ENCODE measurements at places on chromosomes 4 and X.

DNA sequence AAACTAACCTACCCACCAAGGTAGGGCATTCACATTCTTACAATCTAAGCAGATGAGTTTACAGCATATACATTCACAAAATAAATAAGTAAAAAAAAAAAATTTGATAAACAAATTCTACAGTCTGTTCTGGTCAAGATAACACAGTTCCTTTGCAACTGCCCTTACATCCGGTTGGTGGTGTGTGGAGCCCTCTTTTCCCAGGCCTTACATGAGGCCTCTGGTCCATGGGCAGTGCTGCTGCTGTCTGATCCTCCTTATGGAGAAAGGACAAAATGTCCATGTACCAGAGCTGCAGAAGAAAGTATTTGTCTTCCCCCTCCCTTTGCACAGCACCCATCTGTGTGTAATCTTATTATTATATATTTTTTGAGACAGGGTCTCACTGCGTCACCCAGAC, 2.2 kb upstream of the SEPTIN11 start:
- no peak for DNase-seq

- DNase-seq, result no peak
These were observed 157.9 kb upstream of the SLC7A11 start for GRCh38 chr4:138400066-138400465.

GRCh38 chrX:28010875-28011274, 29.6 kb upstream of the DCAF8L1 start:
- no peak for DNase-seq

DNA sequence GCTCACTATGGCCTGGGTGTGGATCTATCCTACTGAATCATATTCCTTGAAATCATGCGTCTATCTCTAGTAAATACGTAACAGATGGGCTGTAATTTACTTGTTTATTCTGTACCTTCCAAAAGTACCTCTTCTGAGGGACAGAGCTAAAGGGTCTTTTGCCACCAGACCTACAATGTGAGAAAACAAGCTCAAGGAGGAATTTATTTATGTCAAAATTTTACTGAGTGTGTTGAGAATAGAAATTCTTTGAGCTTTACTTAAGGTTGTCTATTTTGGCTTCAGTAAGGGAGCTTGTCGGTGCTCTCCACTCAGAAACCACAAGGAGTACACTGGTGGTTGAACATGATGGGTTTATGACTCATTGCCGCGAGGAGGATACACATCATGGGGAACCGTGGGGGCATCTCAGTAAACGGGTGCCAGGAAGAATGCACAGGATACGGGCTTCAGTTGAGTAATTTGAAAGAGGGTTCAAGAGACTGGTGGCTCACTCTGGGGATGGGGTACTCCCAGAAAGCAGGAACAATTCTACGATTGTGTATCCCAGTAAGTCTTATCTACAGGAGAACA, 3.0 kb downstream of the ANK2 start:
- no peak for DNase-seq

GRCh38 chr4:21384609-21385008, 564.0 kb downstream of the KCNIP4 start:
- DNase-seq, result no peak

GRCh38 chr4:48944756-48945241, 38.2 kb upstream of the OCIAD2 start:
- peak; percentile 16 for DNase-seq

GRCh38 chr4:17552427-17552826, 24.6 kb upstream of the LAP3 start:
- peak; percentile 60 for DNase-seq

GRCh38 chr4:141647966-141648365, 11.6 kb downstream of the IL15 start:
- no peak for DNase-seq

DNA sequence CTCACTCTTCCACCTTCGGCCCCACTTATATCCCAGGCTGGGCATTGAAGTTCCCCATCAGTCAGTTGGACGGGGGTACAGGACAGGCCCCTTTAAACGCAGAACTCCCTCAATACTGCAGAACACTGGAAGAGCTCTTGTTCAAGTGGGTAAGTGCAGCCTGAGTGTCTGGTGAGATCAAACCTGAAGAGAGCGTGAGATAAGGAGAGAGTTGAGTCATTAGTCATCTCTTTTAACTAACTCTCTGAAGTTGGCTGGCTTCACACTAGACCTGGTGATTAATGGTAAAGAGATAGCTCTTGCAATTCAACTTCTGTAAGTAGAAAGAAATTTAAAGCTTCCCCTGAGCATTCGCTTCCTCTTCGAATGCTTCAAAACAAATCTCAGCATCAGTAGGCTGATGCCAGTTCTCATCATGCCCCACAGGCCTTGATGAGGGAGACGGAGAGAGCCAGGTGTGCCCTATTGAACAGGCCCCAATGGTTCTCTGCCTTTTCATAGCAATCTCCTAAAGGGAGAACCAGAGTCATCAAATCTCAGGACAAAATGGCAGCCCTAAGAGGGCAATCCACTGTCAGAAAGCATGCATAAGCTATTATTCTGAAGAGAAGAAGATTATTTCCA, 41.0 kb upstream of the JADE1 start:
- DNase-seq, result no peak

DNA sequence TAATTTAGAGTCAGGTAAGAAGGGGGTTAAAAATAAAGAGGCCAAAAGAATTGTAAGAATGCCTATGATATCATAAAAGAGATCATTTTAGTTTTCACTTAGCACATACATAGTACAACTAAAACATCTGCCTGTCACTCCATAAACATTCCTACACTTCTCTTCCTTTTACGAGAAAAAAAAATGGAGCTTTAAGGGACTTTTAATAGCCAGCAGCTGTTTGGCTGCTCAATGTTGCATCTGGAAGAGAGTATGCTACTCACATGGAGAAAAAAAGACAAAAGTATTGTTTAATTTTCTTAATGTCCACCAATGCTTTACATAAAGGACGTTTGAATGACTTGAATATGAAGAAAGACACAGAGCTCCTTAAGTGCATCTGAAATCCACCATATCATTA, 48.7 kb upstream of the TNIP3 start:
- no peak for DNase-seq

DNA sequence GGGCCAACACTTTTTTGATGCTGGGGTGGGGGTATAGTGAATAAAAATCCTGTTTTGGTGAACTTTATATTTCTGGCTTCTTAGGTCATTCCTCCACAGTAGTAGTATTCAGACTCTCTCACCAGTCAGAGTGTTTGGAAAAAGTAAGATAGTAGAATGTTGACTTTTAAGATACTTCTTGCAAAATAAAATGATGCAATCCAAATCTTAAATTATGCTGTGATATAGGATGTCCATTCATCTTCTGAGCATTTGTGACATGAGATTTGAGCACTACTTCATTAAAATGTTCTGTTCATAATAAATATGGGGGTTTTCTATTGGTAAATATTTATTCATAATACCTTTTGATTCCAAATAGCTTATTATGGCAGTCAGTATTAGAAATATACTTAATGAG, 70.1 kb downstream of the BMP2K start:
- DNase-seq, result no peak

GRCh38 chrX:131477498-131477897, 66.4 kb upstream of the OR13H1 start:
- no peak for DNase-seq

DNA sequence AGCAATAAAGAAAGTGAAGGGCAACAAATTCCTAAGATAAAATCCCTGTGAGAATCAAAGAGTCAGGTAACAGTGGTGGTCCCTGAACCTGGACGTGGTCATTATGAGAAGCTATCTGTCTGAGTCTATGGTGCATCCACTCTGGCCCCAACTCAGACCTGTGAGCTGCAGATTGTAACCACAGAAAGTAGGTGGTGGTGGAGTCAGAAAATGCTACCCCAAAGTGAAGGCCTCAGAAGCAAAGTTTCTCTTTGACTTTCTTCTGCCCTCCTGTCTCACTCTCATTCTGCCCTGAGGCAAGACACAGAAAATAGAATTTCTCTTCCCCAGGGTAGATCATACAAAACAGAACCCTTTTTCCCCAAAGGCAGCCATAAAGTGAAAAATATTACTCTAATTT, 84.1 kb upstream of the NEIL3 start:
- no peak for DNase-seq

DNA sequence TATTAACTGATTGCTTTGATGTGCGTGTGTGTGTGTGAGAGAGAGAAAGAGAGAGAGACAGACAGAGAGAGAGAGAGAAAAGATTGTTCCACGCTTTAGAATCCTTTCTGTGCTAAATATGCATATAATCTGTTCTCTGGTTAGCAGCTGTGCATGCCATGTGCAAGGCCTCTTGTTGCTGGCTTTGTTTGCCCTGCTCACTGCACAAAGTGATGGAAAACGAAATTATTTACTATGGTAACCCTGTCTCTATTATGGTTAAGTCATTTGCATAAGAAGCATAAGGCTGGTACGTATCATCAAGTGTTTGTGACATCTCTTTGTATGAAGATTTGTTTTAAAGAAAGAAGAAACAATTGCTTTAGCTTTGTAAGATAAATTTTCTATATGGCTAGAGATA, 190.2 kb upstream of the POF1B start:
- DNase-seq, result no peak

DNA sequence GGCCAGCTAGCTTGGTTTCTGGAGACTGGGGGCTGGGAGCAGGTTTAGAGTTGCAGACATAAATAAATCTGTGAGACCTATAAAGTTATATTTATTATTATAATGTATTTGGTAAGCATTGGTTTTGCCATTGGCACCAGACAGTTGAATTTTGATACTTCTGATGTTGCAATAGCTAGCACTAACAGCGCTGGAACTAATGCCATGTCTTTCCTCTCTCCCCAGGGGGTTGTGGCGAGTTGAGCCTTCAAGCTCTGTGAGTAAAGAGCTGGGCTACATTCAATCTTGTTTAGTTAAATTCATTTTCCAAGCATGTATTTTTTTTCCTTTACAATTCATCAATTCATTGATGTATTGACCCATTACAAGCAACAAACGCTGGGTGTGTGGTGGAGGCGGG, 358.7 kb upstream of the NR3C2 start:
- DNase-seq, result no peak

DNA sequence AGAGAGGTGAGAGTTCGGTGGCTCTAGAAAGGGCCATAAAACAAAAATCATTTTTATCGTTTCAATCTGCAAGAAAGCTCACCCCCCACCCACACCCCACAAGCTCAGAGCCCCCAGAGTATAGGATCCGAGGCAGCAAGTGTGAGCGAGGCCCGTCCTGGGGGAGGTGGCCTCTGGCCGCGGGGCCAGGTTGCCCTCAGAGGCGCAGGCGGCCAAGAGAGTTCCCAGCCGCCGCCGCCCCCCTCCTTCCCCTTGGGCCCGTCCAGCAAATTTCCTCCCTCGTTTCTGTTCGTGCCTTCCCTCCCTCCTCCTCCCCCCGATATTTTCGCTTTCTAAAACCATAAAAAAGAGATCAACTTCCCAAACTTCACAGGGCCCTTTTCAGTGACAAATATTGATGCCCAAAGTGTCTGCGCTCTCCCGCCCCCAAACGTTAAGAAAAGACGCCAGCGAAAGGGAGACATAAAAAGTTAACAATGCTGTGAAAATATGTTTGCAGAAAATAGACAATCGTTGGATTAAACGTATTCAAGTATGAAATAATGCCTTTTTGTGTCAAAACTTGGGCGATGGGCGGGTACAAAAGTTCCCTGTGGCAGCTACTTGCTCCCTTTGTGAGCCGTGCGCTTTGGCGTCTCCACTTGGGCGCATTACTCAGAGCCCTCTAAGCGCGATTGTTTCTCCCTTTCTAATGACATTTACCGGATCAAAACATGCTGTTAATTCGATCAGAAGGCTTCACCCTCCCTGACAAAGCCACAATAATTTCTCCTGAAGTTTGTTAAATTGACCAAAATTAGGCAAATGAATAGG, 1.1 kb upstream of the HELT start:
- no peak for DNase-seq

DNA sequence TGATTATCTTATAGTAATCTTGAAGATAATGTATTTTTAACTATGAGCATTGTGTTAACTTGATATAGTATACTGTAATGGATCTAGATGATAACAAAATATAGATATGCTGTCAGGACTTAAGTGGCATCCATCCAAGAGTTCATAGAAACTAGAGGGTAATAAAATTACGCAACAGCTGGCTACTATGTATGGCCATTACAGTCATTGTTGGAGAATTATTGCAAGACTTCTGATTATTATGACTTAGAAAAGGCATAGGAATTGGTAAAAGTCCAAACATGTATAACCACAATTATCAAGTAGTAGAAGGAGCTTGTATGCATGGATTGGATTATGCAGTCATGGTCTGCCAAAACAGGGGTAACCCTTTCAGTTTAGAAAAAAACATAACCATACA, 9.5 kb downstream of the OGT start:
- no peak for DNase-seq

- DNase-seq, result no peak
These were observed 136.2 kb upstream of the RASGEF1B start for GRCh38 chr4:81607950-81608349.

- DNase-seq, result no peak
These were observed 40.8 kb upstream of the QRFPR start for GRCh38 chr4:121421594-121421993.

- no peak for DNase-seq
These were observed 247.9 kb upstream of the VCX3A start for GRCh38 chrX:6782831-6783230.

GRCh38 chr4:176357359-176358082, 37.8 kb downstream of the SPCS3 start:
- DNase-seq, result no peak

DNA sequence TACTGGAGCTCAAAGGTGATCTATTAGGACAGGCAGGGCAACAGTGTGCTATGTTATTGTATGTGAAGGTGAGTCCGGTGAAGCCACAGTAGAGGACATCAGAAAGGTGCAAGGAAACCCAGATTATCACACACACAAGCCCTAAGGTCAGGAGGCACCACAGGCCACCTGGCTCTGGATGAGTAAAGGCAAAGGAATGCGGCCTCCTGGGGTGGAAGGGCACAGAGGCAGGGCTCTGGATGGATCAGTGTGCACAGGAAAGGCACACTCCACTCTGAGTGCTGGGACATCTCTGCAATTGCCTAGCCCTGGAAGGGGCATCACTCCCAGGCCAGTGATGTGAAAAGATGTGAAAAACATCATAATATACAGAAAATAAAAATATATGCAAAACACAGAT, 683.5 kb downstream of the TRIML1 start:
- no peak for DNase-seq

DNA sequence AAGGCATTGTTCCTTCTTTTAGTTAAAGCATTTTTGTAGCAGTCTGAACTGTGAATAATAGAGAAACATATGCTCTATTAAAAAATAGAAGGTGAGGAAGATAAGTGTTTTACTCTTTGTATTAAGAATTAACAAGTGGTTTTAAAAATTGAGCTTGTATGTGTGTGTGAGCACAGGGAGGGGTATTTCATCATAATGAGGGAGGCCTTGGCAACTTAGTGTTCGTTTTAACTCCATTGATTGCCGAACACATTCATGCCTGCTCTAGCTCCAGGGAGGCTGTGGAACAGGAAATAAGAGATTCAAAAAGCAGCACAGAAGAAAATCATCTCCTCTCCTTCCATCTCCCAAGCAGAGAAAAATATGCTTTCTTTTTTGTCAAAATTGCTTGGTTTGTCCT, 14.8 kb downstream of the SHROOM3 start:
- DNase-seq, result no peak
